ENCODE measurements at places on chromosomes 16 and 17.
A peak's percentile ranks its signal among the peaks of the same experiment; 100 is the strongest.

DNA sequence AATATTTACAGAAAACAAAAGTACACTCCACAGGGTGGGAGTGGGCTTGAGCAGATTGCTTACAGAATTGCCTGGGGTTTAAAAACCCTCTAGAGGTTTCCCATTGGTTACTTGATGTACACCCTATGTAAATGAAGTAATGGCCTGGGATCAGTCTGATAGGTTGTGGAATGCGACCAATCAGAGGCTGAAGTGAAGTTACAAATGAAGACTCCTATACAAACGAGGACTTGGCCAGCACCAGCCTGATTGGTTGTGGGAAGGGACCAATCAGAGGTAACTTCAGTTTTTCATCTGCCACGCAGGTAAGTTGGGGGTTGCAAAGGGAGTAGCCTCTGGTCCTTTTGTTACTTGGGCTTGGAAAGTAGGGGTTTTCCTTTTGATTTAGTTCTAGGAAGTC, 8.8 kb downstream of the EEF2K start:
- no peak for DNase-seq

GRCh38 chr16:85915125-85915845, 16.3 kb downstream of the IRF8 start:
- no peak for DNase-seq

DNA sequence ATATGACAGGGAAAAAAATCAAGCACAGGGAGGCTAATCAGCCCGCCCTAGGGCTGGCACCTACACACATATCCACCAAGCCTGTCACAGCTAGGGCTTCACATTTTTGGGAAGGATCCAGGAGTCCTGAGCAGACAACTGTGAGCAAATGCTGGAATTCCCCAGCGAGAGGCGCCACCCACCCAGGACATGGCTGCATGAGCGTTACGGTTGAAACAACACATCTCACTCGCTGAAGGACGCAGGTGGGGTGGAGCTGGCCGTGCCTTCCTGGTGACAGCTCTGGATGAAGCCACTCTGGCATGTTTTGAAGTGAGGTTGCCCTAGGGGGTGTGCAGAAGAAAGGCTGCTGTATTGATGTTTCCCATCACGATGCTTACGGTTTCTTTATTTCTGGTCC, 315.1 kb upstream of the EEF2KMT start:
- no peak for DNase-seq

GRCh38 chr17:37489197-37490001, at the start of gene DUSP14:
Gene DUSP14, plus strand, starts transcription at chr17:37489891. Its CDS starts 22,382 bp downstream, at chr17:37512273.
- peak; percentile 84 for DNase-seq

- DNase-seq: no peak
These were observed 181.2 kb upstream of the COX10 start for GRCh38 chr17:13888056-13888609.

DNA sequence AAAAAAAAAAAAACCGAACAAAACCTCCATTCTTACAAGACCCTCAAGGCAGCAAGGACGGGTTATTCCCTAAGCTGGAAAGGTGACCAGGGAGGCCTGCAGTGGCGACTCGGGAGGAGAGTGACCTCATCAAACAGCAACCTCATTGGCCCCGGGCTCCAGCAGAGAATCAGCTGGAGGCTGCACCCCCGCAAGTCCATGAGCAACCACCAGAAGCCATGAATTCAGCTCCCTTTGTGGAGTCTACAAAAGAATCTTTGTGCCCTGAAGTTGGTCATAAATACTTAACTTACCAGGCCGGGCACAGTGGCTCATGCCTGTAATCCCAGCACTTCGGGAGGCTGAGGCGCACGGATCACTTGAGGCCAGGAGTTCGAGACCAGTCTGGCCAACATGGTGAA, 80.9 kb upstream of the CREBBP start:
- DNase-seq: no peak

DNA sequence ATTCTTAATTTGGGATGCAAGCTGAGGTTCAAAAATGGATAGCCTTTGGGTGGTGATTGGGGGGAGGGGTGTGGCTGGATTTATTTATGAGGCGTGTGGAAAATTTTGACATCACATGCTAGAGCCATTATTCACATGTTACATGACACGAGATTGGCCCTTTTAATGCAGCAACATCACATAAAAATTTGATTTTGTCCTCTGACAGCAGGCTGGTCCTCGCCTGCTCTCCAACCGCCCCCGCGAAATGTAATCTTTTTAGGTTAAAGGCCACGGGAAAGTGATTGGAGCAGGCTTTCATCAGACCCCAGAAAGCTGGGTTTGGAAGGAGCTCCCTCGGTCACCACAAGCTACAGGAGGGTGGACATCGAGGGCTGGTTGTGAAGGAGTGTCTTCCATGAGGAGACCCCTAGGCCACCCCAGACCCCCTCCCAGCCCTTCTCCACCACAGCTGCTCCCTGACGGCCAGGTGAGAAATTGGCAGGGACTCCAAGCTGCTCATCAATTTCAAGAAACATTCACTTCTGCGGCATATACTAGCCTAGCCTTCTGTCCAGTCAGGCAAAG, 502.7 kb upstream of the PSMD7 start:
- no peak for DNase-seq
